Hair follicular keratinocyte (primary cell): ENCODE measurements at places on chromosomes 12 and 14. TPM values are rescaled to one million over a fixed set of nuclear protein-coding genes. Genes with fewer than 3 reads are reported as not detected.

ASCL1 gene
- total RNA-seq = not detected in 2 replicates

ADAM21 gene
- 0.30 and 0.55 TPM in 2 replicates for total RNA-seq

TSPAN11 gene
- 0.08 TPM in 1 of 2 replicates, not detected in the other for total RNA-seq

PRB2 gene
- not detected in 2 replicates for total RNA-seq

CELA1 gene
- not detected in 2 replicates for total RNA-seq
